ENCODE measurements at places on chromosomes 2 and 18. TPM values are rescaled to one million over a fixed set of nuclear protein-coding genes. Genes with fewer than 3 reads are reported as not detected.

Gene C1QL2
- total RNA-seq, result not detected

Gene UBXN4
- total RNA-seq, result 68.8 TPM

Gene IL1RL2
- total RNA-seq, result 1.2 TPM

Gene WDCP
- 12.4 TPM for total RNA-seq

Gene UGT1A5
- total RNA-seq, result not detected

Gene PLGLB2
- total RNA-seq, result 2.6 TPM

Gene CYBRD1
- 57.5 TPM for total RNA-seq

Gene EFR3B
- total RNA-seq, result 7.8 TPM

Gene DOK6
- 15.8 TPM for total RNA-seq

Gene VAMP8
- 37.7 TPM for total RNA-seq

Gene SCYGR4
- total RNA-seq, result not detected

Gene FABP1
- total RNA-seq, result 1.1 TPM

Gene PJVK
- 5.1 TPM for total RNA-seq
